ENCODE measurements at places on chromosomes 12 and 14.
A peak's percentile ranks its signal among the peaks of the same experiment; 100 is the strongest.

DNA sequence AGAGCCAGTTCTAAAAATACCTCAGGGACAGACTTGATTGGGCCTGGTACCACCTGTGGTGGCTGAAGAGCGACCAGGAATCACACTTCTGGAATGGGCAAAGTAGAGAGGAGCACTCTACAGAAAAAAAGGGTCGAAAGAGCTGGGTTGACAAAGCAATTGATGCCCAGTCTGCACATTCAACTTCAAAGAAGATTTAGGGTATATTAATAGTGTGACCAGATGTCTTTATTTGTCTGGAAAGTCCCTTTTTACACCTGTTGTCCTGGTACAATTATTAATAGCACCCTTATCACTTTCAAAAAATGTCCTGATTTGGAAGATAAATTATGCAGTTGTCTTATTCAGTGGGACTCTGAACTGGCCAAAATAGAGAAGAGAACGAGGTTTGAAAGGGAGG lies 137.5 kb downstream of the DYRK2 start:
- DNase-seq, result no peak

- DNase-seq, result no peak
Measured at GRCh38 chr14:92886337-92886736, 36.6 kb upstream of the CHGA start.

DNA sequence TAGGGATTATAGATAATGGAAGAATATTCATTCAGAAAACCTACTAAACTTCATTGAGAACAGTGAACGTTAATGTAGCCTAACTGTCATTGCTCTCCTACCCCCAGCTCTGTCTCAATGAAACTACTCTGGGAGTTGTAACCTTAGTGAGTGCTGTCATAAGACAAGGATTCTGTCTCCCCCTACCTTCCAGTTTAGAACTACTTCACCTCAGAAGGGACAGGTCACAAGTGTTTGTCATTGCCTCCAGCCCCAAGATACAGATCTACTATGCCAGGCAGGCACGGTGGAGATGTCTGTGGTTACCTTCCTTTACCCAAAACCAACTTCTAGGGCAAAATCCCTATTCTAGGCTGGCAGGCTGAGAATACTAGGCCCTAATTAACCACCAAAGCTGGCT lies 833.1 kb upstream of the SEL1L start:
- no peak for DNase-seq

DNA sequence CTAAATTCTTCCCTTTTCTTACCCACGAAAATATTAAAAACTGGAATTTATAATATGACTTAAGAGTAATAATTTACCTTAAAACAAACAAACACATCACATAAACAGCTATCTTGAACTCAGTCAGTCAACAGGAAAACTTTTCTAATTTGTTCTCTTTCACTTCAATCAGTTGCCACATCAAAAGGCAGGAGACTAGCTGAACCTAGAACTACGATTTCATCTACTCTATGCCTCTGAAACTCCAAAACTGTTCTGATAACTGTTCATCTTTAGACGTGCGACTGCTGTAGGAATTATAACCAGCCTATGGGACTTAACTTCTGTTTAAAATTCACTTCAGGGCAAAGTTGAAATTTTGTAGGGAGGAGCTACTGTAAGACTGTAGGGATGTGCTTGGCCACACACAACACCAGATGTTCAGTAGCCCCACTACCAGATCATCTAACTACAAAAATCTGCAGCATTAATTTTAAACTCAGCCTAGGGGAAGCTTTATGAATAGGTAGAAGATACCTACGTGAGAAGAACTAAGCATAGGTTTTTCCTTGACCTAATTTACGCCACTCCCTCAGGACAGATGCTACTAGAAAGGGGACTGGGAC lies 7.6 kb upstream of the RAD51AP1 start:
- no peak for DNase-seq

GRCh38 chr12:47841910-47842309 lies 22.2 kb upstream of the HDAC7 start:
- DNase-seq, result no peak

DNA sequence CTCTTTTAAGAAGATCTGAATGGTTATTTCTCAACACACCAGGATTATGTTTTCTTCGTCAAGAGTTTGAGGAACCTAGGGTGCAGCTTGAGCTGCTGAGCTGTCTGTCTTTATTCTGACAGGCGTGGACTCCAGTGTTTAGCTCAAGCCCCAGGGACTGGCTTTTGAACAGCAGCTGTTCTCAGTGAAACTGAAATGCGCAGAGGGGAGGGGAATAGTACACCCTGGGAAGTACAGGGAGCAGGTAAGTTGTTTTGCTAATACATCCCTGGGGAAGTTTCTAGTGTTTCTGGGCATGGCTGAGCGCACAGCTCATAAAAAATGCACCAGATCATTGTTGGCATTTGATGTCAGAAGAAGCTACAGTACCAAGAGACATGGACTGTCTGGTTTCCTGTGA lies 659.8 kb downstream of the DIO2 start:
- no peak for DNase-seq

DNA sequence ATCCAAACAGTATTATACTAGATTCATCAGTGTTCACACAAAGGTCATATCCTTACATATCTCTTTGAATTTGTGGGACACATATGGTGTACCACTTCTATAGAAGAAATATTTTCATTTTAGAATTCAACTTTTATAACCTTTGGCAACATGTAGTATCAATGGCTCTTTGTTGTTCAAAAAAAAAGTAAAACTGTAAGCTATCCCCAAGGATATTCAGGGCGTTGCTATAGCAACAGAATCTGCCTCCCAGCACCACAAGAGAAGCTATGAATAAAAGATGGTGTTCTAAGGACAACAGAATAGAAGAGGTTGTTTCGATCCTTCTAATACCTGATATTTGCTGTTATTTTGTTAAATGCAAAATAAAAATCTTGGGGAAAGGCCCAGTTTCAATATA lies 139.3 kb downstream of the BRMS1L start:
- no peak for DNase-seq

GRCh38 chr12:4830556-4831210 lies 79.0 kb upstream of the KCNA1 start:
- DNase-seq, result no peak

DNA sequence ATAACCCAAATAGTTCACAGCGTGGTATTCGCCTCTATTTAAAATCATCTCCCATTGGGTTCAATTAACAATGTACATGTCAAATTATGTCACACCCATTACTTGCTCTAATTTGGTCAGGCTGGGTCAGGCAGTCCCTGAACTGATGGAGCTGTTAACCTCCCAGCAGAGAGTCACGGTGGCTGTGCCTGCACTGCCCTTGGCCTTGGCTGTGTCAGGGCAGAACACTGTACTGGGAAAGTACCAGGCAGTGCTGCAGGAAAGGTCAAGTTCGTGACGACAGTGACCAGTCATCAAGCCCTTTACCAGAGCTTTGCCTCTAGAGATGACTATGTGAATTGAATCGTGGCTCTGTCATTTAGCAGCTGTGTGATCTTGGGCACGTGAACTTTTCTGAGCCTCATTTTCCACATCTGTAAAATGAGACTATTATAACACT lies 100.0 kb downstream of the ARF6 start:
- DNase-seq, result no peak

DNA sequence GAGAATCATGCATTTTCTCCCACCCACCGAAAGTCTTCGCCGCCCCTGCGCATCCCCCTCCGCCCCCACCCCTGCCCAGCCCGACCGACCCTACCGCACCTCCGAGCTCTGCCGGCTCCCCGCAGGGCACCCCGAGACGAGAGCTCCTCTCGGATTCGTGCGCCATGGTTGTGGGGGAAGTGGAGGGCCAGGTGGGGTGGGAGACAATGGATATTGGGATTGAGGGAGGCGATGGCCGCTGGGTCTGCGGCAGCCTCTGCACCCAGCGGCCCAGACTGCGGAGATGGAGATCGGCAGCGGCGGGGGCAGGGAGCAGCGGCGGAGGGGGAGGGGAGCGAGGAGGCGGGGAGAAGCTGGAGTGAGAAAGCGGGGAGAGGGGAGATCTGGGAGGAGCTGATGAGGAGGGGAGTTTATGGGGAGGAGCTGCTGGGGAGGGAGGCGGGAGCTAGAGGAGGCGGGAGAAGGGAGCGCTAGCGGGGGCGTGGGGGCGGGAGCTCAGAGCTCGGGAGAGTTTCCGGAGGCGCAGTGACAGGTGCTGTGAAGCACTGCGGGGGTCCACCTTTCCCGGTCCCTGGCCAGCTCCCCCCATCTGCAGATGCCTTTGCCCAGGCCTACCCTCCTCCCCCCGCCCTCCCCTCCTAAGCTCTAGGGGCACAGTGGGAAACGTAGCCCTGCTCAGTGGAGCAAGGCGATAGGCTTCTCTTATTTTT lies at the start of gene SALL2:
SALL2 (minus strand) TSS at position 385 of the 710 bp plus-strand sequence; CDS start at position 166, 219 bp downstream.
- DNase-seq, result peak; percentile 23

DNA sequence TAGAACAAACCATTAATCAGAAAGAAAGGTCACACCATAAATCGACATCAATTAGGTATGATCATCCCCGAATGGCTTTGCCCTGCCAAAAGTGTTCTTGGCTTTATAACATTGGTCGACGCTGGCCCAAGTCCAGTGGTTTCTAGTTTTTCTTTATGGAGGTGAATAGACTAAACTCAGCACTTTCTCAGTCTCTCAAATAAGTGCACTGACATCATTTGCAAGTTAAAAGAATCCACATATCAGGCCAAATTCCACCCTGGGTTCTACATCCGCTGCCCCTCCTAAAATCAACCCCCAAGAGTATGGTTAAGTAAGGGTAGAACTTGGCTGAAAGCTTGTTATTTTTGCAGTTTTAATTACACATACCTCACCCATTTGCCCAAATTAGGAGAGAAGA lies 314.3 kb downstream of the C12orf75 start:
- DNase-seq, result no peak

DNA sequence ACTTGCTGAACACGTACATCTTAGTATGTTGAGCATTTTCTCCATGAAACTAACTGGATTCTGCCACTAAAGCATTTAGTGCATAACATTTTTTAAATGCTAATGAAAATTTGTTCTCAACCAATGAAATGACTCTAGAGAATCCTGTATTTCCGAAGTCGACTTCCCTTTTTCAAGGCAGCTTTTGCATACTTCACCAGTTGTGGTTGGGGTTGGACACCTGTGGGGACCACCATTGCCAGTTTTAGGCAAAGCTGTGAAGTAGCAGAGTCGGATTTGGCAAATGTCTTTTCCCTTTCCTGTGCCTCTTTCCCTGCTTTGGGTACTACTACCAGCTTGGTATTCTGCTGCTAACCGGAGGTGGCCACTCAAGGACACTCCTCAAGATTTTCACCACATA lies 349.2 kb downstream of the BCAT1 start:
- no peak for DNase-seq

- DNase-seq, result peak; percentile 47
Measured at GRCh38 chr14:99564256-99564925, 39.6 kb downstream of the CCDC85C start.

GRCh38 chr12:7499636-7500035 lies 3.9 kb downstream of the CD163 start:
- no peak for DNase-seq

DNA sequence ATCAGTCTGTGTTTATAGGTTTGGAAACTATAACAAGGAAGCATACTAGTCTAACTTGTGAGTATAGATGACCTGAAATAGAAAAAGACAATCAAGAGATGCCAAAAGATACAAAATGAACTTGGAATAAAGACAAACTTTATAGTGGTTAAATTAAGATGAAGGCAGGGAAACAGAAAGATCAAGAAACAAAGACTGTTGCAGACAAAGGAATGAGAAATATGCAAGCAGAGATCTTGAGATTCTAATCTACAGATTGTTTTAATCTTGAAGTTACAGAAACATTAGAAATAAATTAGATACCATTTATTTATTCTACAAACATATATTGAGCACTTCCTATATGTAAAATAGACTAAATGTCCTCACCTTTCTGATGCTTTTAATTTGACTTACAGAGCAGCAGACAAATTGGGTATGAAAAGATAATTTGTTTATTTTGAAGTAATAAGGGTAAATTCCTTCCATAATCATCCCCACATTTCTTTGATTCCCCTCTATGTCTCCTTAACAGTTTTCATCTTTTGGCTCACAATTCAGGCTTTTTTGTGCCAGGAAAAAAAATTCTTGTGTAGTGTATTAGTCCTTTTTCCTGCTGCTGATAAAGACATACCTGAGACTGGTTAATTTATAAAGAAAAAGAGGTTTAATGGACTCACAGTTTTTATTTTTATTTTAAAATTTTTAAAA lies 134.4 kb downstream of the KITLG start:
- DNase-seq, result no peak

DNA sequence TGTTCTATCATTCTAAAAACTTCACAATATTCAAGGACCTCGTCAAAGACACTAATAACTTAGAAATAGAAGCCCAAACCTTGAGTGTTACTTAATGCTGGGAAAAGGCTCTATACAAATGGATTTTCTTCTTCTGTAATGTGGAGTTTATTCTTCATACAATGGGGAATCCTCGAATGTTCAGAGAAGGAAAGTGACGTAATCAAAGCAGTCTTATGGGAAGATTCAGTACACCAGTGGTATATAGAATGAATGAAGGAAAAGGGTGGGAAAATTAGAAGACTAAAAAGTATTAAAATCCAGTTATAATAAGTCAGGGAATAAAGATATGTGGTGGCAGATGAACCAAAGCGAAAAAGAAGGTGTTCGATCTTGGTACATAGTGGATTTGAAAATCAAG lies 106.5 kb downstream of the PLCZ1 start:
- no peak for DNase-seq

- no peak for DNase-seq
Measured at GRCh38 chr14:32757568-32757967, 181.1 kb upstream of the NPAS3 start.

GRCh38 chr14:44170101-44170500 lies 337.0 kb downstream of the FSCB start:
- DNase-seq, result no peak

DNA sequence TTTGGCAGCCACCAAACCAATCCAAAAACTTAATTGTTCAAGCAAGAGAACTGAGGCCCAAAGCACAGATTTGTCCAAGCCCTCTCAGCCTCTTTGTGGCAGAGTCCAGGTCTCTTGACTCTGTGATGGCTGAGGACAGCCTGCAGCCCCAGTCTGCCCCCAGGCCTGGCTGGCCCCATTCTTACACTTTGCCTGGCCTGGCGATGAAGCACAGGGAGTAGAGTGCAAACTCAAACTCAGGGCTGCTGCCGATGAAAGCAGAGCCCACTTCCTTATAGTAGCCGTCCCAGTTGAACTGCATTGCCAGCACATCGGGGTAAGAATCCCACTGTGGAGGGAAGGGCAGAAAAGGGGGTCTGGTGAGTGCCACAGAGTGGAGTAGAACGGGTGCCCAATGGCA lies 5.6 kb upstream of the RPAP3 start:
- no peak for DNase-seq

GRCh38 chr12:26278666-26279065 lies 83.3 kb downstream of the SSPN start:
- DNase-seq, result no peak
